ENCODE measurements at places on chromosomes 2 and 18.

- DNase-seq = no peak
Measured at GRCh38 chr2:226953206-226953605, 117.4 kb downstream of the RHBDD1 start.

- DNase-seq = no peak
Measured at GRCh38 chr18:78805840-78806239, 173.8 kb upstream of the SALL3 start.

DNA sequence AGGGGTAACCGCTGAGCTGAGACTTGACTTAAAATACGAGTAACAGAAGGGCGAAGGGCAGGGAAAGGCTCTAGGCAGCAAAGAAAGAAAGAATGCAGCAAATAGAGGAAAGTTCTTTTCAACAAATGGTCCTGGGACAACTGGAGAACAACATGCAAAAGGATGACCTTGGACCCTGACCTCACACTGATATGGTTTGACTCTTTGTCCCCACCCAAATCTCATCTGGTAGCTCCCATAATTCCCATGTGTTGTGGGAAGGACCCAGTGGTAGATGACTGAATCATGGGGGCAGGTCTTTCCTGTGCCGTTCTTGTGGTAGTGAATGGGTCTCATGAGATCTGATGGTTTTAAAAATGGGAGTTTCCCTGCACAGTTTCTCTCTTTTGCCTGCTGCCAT is 33.9 kb downstream of the ST3GAL5 start:
- no peak for DNase-seq

- no peak for DNase-seq
Measured at GRCh38 chr2:270861-271260, 6.1 kb downstream of the ACP1 start.

DNA sequence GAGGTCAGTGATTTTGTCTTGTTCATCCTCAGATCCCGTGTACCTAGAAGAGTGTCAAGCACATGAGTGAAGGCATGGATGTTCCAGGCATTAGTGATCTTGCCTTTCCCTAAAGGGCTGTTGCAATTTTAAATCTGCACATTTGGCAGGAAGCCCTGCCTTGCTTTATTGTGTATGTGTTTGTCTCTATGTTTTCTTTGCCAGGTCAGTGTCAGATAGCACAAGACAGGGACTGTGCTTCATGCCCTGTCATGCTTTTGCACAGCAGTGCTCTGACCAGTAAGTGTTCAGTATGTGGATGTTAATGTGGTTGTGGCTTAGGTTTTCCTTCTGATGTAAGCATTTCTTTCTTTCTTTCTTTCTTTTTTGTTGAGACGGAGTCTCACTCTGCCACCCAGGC is 131.5 kb downstream of the RGPD3 start:
- no peak for DNase-seq
